ENCODE measurements at places on chromosomes 5 and 9. TPM values are rescaled to one million over a fixed set of nuclear protein-coding genes. Genes with fewer than 3 reads are reported as not detected.

Gene EIF4E1B
- not detected for total RNA-seq

Gene TUSC1
- total RNA-seq: 0.42 TPM

Gene MUSK
- total RNA-seq: not detected

Gene GADD45G
- total RNA-seq: 19.8 TPM

Gene TAF11L10
- not detected for total RNA-seq

- H3K27ac ChIP-seq: no peak overlapping the region
- H3K4me1 ChIP-seq: peaks cover 2% of the 10 kb centered on the region
- no peak for DNase-seq
- no peak overlapping the region for H3K4me3 ChIP-seq
- H3K27me3 ChIP-seq: no peaks in the 10 kb centered on the region
- H3K36me3 ChIP-seq: no peaks in the 10 kb centered on the region
Measured at GRCh38 chr9:133560311-133560710, 25.8 kb downstream of the ADAMTSL2 start.

DNA sequence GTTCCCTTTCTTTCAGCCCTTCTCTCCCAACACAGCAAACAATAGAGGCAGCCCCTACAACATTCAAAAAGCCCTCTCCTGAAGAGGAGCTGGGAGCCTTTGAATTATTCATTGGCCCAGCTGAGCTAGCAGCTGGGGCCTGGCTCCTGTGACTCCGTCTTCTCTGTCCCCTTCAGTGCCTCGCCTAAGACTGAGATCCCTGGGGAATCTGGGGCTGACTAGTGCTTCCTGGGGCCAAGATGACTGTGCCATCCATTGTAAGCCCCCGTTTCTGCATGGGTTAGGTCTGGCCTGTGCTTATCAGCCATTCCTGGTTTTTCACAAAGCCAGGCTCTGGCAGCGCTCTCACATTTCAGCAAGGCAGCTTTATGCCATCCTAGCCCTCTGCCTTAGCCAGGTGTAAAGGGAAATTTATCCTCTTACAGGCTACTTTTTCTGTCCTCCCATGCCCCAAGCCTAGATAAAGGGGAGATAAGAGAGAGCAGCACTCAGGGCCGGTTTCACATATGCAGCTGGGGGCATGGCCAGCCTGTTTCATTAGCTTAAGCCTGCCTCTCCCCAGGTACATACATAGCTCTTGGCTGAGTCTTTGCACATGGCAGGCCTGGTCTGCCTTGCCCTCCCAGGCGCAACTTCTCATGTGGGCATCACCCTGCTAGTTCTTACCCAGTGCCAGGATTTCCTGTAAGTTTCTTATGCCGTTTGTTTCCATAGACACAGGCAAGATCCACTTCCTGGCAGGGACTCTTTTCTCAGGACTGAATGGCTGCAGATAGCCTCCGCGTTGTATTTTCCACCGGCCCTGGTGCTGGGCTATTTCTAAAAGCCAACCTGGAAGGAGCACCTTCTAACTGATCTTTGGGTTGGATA, 15.8 kb downstream of the PTPA start:
- DNase-seq: no peak
- no peaks in the 10 kb centered on the region for H3K27me3 ChIP-seq
- peaks cover 33% of the 10 kb centered on the region for H3K36me3 ChIP-seq
- no peak overlapping the region for H3K4me3 ChIP-seq
- H3K27ac ChIP-seq: no peak overlapping the region
- H3K4me1 ChIP-seq: peaks cover 4% of the 10 kb centered on the region

DNA sequence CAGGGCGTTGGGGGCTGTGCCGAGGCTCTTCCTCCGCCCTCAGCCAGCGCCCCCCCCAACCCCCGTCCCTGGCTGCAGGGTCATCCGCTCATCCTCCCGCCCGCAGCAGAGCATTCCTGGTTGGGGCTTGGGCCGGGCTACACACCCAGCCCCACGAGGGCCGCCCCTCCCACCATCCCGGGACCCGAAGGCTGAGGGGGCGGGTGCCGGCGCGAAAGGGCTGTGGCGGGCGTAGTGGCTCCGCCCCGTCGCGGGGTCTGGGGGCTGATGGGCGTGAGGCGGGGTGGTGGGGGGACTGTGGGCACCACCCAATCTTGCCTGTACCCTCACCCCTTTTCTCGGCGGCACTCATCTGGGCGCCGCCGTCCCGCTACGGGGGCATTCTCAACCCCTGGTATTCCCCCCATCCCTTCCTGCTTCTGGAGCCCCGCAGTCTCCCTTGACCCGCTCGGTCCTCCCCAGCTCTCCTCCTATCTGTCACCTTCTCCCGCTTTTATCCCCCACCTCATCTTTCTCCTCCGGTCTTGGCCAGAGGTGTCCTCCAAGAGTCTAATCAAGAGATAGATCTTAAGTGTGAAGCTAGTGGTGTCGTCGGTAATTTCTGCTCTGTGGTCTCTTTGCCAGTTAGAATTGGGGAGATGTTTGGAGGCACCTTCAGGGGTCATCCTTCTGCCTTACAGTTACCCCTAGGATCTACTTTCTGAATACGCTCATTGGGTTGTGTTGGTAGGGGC, 1.6 kb downstream of the FER start:
- peaks cover 37% of the 10 kb centered on the region for H3K27me3 ChIP-seq
- peak overlapping the region; percentile 87 for H3K4me3 ChIP-seq
- H3K27ac ChIP-seq: peak overlapping the region; percentile 68

DNA sequence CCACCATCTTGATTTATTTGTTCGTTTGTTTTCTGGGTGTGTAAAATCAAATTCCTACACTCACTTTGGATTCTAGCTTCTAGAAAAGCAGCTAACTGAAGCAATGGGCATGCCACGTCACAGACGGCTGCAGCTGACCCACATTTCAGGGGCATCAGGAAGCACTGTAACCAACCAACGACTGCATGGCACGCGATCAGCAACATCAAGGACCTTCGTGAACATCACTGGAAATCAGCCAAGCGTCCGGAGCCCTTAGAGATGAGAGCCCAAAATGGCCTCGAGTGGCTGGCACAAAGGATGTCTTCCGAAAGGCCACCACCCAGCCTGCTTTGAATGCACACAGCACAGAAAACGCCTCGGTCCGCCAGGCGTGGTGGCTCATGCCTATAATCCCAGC, 191.1 kb downstream of the OLFM1 start:
- no peak for DNase-seq
- no peak overlapping the region for H3K27ac ChIP-seq
- H3K36me3 ChIP-seq: no peaks in the 10 kb centered on the region
- H3K4me1 ChIP-seq: no peaks in the 10 kb centered on the region
- H3K4me3 ChIP-seq: no peak overlapping the region

DNA sequence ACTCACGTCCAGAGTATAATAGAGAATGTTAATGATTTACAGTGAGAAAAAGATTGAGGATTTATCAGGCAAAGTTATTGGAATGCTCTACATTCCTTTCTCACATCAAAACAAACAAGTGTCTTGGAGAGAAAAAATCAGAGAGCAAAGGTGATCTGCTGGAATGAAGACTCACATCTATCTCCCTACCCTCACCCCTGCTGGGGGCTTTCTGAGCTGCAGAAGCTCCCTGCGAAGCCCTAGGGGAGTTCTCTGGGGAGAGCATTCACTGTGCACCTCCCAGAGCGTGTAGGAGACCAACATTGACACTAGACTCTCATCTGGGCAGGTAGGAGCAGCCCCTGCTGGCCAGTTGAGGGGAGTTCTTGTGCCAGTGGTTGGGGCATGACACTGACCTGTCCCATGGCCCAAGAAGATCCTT, 76.6 kb upstream of the ADAMTS16 start:
- no peak overlapping the region for H3K27ac ChIP-seq
- no peak overlapping the region for H3K4me3 ChIP-seq
- H3K36me3 ChIP-seq: no peaks in the 10 kb centered on the region
- no peaks in the 10 kb centered on the region for H3K27me3 ChIP-seq

- H3K4me3 ChIP-seq: no peak overlapping the region
- peaks cover 3% of the 10 kb centered on the region for H3K27me3 ChIP-seq
- DNase-seq: no peak
- no peaks in the 10 kb centered on the region for H3K36me3 ChIP-seq
- no peak overlapping the region for H3K27ac ChIP-seq
Measured at GRCh38 chr9:116336133-116336862, 182.7 kb downstream of the PAPPA start.

DNA sequence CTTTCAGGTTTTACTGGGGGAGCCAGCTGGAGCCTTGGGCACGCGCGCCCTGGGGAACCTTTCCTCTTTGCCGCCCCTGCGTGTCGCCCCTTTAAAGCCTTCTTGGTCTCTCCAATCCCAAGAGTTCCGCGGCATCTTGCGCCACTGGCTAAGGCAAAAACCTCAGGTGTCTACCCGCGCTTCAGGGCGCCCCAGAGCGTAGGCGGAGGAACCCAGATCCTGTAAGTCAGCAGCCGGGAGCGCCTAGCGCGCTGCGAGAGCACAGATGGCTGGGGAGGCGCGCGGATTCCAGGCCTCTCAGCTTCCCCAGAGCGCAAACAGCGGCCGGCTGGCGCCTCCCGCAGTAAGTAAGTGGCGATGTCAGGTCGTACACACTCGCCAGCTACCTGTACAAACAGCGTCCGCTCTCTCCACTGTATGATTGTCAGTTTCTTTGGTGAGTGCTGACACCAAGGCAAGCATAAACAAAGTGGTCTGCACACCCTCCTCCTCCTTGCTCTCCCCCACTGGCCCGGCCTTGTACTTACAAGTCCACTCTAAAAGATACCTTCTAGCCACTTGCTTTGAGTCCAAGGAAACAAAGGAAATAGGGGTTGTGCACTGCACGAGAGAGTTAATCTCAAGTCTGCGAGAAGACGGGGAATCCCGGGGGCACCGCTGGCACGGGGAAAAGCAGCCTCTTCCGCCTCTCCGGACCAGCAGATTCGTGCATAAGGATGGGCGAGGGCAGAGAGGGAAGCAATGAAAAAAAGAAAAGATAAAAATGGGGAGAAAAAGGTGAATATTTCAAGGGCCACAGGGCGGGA, 2.9 kb downstream of the HTR1A start:
- peaks cover 14% of the 10 kb centered on the region for H3K27me3 ChIP-seq
- H3K4me1 ChIP-seq: no peaks in the 10 kb centered on the region
- DNase-seq: no peak
- H3K4me3 ChIP-seq: no peak overlapping the region
- no peak overlapping the region for H3K27ac ChIP-seq
- H3K36me3 ChIP-seq: peaks cover 3% of the 10 kb centered on the region

GRCh38 chr9:127711831-127712274, 3.6 kb downstream of the PTRH1 start:
- peaks cover 2% of the 10 kb centered on the region for H3K36me3 ChIP-seq
- peaks cover 30% of the 10 kb centered on the region for H3K4me1 ChIP-seq
- no peak overlapping the region for H3K4me3 ChIP-seq

- peaks cover 2% of the 10 kb centered on the region for H3K4me1 ChIP-seq
- no peak overlapping the region for H3K4me3 ChIP-seq
- H3K36me3 ChIP-seq: peaks cover 1% of the 10 kb centered on the region
- no peak for DNase-seq
- H3K27me3 ChIP-seq: no peaks in the 10 kb centered on the region
Measured at GRCh38 chr5:110048491-110048890, 358.8 kb downstream of the MAN2A1 start.

DNA sequence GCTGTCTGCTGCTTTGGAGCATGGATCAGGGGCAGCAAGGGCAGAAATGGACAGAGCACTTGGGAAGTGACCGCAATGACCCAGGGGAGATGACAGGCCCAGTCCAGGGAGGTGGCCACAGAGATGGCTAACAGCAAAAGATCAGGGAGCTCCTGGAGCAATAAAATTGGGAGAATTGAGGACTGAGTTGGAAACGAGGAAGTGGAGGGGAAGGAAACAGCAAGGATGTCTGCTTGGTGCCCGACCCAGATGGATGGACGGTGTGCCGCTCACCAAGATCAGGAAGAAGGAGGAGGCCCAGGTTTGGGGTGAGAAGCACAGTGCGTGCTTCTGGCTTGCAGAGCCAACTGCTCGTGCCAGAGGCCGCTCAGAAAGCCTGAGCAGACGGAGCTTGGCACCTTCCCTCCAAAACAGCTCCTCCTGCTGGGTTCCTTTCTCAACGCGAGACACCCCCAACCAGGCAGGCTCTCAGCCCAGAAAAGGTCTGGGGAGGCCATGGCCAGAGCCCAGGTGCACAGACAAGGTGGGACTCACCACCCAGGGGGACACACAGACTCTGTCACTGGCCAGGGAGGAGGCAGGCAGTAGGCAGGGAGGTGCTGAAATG, 1.7 kb upstream of the SLC34A1 start:
- peak; percentile 73 for DNase-seq
- peaks cover 17% of the 10 kb centered on the region for H3K4me1 ChIP-seq
- H3K36me3 ChIP-seq: no peaks in the 10 kb centered on the region
- no peak overlapping the region for H3K27ac ChIP-seq

DNA sequence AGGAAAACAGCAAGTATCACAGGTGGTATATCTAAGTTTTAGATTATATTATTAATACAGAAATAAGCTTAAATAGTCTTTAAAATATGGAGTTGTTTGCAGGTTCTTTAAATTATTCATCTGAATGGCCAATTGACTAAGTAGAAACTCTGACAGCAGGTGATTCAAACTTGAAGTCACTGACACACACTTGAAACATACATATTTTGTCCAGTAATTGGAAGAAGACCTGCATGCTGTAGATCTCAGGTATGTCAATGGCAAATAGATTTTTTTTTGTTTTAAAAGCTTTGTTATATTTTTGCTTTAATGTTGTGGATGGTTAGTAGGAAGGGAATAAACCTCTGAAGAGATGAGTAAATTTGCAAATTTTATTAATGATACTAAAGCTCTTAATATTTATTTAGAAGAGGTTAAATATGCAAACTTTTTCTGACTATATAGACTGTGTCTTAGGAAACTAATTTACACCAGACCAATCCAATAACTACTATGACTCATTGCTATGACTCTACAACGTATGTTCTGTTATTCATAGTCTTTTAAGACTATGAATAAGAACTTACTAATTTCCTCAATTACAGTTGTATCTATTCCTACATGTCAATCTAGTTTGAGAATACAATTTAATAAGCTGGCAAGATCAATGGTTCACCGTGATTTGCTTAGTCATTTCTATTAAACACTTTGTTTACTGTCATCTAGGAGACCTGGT, 53.9 kb upstream of the RORB start:
- no peak for DNase-seq
- no peaks in the 10 kb centered on the region for H3K4me1 ChIP-seq
- H3K36me3 ChIP-seq: no peaks in the 10 kb centered on the region
- no peak overlapping the region for H3K4me3 ChIP-seq
- H3K27ac ChIP-seq: no peak overlapping the region

DNA sequence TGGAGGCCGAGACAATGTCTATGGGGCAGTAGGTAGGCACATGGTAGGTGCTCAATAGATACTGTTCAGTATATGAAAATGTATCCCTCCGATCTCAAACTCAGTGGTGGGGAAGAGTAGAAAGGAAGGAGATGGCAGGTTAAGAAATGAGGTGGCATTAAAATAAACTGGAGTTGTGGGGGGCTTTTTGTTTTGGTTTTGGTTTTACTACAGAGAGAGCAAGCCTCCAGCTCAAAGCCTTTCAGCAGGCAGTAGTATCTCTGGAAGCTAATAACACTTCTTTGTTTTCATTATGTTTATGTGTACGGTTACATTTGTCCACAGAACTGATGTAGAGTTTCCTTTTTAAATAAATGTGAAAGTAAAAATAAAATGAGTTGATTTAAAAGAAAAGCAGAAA, 8.6 kb downstream of the MFAP3 start:
- no peak overlapping the region for H3K27ac ChIP-seq
- no peaks in the 10 kb centered on the region for H3K27me3 ChIP-seq
- no peak overlapping the region for H3K4me3 ChIP-seq
- no peak for DNase-seq

Measured in activated CD4-positive, alpha-beta T cell treated with anti-CD3 and anti-CD28 coated beads, Interleukin-2, amount 10 ng/mL, durations not matched to agents 24 days and 14 days (primary cell).